ENCODE measurements at places on chromosomes 16 and 17. TPM values are rescaled to one million over a fixed set of nuclear protein-coding genes. Genes with fewer than 3 reads are reported as not detected.

DNA sequence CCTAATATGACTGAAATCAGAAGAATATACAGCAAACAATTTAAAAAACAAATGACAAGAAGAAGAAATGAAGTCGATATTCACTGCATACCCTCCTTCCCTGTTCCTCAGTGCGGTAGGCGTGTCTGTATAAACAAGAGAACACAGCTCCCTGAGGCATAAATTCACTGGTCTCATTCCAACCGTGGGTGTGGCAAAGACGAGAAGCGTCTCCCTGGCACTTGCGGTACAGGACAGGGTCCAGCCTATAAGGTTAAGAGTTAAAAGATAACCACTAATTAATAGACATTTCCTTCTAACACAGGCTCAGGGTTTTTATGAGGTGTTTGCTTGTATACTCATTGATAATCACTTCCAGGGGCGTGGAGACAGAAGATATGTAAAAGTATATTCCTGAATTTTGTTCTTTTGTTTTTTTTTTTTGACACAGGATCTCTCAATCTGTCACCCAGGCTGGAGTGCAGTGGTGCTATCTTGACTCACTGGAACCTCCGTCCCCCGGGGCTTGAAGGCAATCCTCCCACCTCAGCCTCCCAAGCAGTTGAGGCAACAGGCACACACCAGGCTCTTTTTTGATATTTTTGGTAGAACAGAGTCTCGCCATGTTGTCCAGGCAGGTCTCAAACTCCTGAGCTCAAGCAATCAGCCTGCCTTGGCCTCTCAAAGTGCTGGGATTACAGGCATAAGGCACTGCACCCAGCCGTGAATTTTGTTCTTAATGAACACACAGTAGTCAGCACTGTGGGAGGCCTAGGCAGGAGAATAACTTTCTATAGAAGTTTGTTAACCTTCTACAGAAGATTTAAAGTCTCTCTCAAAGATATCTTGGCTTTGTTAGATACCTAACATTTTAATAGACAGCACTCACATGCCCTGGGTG is 59.1 kb upstream of the CLEC18B start:
- no peak for DNase-seq

DNA sequence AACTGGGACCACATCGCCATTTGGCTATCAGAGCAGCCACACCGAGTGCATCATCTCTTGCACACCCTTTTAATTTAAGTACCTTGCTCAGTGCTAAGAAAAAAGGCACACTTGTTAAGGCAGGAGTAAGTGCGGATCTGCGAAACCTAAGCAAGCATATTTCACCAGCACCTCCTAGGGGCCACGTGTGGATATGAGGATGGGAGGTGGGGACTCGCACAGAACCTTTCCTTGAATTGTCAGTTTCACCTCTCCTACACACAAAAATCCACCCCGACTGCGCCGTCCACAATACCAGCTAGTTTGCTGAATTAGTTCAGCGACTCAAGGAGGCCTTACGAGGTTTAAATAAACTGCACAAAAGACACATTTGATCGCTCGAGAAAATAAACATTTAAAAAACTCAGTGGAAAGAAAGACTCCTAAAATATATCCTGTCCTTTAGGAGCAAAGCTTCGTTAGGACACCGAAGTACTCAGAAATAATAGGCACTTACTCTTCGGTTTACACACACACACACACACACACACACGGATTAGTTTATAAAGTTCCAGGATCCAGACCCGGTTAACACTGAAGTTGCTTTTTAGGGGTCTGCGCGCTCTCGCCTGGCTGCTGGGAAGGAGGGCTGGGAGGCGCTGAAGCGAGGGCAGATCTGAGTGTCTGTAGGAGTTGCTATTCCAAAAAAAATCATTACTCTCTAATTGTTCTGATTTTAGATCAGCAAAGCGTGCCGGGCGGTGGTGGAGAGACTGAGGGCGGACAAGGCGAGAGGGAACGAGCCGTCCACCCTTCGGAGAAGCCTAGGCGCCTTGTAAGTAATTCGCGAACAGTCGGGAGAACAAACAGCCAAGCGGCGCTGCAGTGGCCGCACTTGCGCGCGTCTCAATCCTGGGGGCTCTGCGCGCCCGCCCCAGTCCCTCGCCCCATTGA is 1.0 kb upstream of the KCNJ2 start:
- DNase-seq, result peak; percentile 82

- DNase-seq, result no peak
Measured at GRCh38 chr17:78558989-78559388, 18.2 kb downstream of the DNAH17 start.

GRCh38 chr17:82592767-82593589 is 55.3 kb downstream of the WDR45B start:
- peak; percentile 81 for DNase-seq

- no peak for DNase-seq
Measured at GRCh38 chr16:58160855-58161254, 31.7 kb upstream of the CFAP20 start.

DNA sequence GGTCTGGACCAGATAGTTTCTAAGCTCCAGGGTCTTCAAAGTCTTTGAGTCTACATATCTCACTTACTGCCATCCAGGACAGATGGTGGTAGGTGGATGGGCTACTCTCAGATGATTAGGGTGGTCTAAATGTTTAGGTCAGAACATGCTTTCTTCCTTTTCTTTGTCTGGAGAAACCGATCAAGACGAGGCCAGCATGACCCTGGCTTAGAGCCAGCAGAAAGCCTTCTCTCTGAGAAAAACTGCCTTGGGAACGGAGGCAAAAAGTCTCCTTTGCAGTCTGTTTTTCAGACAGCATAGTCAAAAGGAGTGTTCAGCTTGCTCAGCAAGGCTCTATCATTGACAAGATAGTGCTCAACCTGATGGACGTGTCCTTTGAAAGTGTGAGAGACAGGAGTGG is 48.8 kb downstream of the SPACA3 start:
- DNase-seq, result peak; percentile 44

DNA sequence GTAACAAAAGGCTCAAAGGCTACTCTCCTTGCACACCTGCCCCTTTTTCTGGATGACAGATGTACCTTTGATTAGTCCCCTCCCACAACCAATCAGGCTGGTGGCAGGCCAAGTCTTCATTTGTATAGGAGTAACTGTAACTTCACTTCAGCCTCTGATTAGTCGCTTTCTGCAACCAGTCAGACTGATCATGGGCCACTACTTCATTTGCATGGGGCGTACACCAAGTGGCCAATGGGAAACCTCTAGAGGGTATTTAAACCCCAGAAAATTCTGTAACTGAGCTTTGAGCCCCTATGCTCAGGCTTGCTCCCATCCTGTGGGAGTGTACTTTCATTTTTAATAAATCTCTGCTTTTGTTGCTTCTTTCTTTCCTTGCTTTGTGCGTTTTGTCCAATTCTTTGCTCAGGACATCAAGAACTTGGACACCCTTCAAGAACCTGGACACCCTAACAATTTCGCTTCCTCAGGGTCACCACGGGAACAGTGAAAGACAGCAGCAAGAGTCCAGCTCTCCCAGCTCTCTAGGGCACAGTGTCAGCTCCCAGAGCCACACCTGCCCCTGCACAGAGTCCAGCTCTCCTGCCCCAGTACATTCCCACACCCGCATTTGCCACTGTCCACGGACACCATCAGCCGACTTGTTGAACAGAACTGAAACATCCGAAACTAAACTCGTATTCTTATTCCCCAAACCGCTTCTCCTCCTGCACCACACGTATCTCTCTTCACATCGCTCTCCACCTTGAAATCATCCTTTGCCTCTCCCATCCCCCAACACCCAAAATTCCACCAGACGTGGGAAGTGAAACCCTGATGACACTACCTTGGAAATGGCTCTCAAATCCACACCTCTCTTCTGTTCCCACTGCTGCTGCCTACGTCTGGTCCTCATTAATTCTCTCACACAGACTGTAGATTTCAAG is 53.4 kb downstream of the ABCC12 start:
- DNase-seq, result no peak

- DNase-seq, result no peak
Measured at GRCh38 chr16:62137996-62138395, 101.8 kb upstream of the CDH8 start.

GRCh38 chr16:9050102-9050830 is 41.2 kb upstream of the HAPSTR1 start:
- DNase-seq, result no peak

- DNase-seq, result no peak
Measured at GRCh38 chr17:77206158-77206956, 65.6 kb downstream of the SEC14L1 start.

DNA sequence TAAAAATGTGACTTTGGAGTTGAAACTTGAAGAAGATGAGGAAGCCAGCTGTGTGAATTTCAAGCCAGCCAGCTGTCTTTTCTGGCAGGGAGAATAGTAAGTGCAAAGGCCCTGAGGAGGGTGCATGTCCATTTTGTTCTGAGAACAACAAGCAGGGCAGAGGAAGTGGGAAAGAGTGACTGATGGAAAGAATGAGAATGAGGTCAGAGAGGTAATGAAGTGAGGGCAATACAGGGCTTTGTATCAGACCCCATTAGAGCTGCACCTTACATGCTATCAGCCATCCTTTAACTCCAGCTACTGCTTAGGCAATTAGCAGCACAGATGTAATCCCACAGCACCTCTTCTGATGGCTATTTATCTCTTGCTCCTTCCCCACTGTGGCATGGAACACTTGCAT is 34.2 kb upstream of the ABCA5 start:
- no peak for DNase-seq

GRCh38 chr17:77444984-77445759 is 304.4 kb downstream of the SEC14L1 start:
- DNase-seq, result no peak

GRCh38 chr16:1870365-1871082 is 1.4 kb downstream of the MEIOB start:
- DNase-seq, result no peak

DNA sequence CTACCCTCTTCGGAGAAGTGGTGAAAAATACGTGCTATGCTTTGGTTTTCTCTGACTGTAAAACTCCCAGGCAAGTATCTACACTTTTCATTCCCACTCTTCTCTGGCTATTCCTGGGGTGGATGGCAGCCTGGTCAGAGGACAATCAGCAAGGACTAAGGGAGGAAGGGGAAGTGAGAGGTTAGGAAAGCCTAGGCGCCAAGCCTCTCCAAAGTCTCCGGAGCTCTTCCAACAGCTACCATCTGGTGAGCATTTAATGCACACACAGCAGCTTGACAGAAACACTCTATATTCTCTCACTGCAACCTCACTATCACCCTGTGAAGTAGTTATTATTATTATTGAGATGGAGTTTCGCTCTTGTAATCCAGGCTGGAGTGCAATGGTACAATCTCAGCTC is 65.1 kb downstream of the WSCD1 start:
- no peak for DNase-seq

DNA sequence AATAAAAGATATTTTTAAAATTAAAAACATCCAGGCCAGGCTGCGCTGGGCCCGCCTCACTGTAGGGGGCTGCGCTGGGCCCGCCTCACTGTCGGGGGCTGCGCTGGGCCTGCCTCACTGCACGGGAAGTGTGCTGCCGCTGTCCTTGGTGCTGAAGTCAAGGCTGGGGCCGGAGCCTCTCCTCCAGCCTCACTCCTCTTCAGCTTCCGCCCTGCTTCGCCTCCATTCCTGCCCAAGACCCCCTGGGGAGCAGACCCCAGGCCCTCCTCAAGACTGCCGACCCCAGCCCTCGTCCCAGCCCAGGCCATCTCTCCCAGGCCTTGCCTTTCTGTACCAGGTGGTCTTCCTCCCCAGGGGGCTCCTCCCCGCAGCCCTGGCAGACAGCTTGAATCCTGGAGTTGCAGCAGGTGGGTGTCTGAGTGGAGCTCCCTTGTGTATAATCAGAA is 26.2 kb downstream of the ENDOV start:
- DNase-seq, result no peak

DNA sequence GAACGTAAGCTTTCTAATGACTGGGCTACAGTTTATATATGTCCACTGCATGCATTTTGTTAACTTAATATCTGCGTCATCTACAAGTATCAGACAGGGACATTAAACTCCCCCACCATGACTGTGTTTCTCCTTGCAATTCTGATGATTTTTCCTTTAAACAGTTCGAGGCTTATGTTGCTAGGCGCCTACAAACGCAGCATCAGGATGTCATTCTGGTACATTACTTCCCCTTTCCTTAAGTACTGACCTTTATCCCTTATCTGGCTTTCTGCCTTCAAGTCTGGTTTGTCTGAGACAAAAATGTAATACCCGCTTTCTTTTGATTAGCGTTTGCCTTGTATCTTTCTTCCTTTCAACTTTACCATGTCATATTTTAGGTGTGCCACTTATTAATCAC is 362.4 kb downstream of the SLC39A11 start:
- DNase-seq, result no peak

DNA sequence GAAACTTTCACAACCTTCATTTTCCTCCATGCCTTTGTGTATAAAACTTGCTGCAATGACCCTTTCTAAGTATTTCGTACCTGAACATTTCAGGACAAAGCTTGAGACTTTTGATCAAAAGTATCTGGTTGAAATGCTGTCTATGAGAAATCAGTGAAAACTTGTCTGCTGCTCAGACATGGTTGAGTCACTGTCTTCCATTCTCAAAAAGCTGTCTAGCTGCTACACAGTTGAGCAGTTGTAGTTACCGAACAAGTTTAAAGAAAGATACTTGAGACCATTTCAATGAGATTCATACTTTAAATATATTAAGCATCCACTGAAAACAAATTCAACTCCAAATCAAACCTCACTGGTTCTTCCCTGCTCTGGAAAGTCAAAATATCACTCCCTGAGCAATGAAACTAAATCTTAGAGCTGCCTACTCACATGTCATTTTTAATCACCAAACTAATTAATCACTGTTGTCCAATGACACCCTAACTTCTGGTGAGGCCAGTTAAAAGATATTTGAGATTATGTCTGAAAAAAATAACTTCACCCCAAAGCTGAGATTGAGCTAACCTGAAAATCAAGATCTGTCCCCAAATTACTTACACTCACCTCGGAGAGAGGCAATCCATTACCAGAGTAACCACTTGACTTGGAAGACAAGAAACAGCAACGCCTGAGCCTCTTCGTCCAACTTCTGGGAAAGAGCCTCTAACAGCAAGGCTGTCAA is 488 bp downstream of the TMEM100 start:
- DNase-seq, result no peak

DNA sequence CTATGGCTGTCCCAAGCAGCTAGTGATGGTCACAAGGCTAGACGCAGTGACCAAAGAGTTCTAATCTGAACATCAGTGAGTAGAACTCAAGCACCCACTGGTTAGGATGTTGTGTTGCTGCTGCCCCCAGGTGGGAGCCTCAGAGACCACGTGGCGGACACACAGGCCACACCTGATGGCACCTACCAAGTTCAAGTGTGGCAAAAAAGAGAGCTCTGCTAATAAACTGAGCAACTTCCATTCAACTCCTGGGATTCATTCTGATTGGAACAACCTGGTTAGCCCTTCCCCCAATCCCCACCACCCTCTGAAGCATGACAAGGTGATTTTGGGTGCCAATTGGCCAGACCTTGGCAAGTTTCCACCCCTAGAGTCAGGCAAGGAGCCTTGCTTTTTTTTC is 3.5 kb upstream of the LCMT1 start:
- DNase-seq, result no peak

Gene MSRB1
- 13.7 TPM for total RNA-seq

Gene CD300LB
- total RNA-seq, result not detected

Gene TBC1D28
- total RNA-seq, result not detected

Gene ACSF3
- 13.4 TPM for total RNA-seq

Gene DRC3
- 1.7 TPM for total RNA-seq

Gene TNP2
- total RNA-seq, result not detected

Gene POLG2
- total RNA-seq, result 3.3 TPM

Gene TNFRSF17
- total RNA-seq, result not detected

Gene GGT6
- total RNA-seq, result not detected

Measured in right atrium auricular region (tissue), 2 donors.